H9 (cell line): ENCODE measurements at places on chromosomes 12 and 14.

GRCh38 chr14:77838831-77839511, 39.1 kb downstream of the ADCK1 start:
- DNase-seq = no peak

DNA sequence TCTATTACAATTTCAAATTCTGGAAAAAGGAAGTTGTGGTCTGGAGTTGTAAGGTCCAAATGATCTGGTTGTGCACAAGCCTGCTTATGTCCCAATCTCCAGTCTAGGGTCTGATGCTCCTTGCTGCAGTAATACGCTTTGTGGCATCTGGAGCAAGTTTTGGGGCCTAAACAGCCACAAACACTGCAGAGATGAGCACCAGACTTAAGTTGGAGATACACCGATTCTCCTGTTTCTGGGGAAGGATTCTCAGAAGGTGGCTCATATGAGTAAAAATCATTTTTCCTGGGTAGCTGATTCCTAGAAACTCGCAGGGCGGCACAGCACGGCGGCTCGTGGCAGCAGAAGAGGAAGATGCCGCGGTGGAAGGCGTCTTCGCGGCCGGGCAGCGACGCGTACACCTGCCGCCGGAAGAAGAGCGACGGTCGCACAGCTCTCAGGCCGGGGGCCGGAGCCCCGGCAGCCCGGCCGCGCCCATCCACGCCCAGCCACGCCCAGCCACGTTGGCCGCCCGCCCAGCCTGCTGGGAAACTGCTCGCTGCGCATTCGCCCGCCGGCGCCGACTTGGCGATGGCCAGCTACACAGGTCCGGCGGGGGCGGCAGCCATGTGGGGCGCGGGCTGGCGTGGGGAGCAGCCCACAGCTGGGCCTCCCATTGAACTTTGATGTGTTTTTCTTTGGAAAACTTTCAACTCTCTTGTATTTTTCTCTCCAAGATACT, 129.0 kb downstream of the ASCL4 start:
- peak; percentile 95 for DNase-seq

GRCh38 chr14:28877923-28878322, 111.3 kb downstream of the FOXG1 start:
- no peak for DNase-seq

GRCh38 chr12:57803319-57803893, 15.1 kb downstream of the AVIL start:
- peak; percentile 77 for DNase-seq

GRCh38 chr14:74574090-74574433, 38.0 kb downstream of the LTBP2 start:
- DNase-seq = no peak

DNA sequence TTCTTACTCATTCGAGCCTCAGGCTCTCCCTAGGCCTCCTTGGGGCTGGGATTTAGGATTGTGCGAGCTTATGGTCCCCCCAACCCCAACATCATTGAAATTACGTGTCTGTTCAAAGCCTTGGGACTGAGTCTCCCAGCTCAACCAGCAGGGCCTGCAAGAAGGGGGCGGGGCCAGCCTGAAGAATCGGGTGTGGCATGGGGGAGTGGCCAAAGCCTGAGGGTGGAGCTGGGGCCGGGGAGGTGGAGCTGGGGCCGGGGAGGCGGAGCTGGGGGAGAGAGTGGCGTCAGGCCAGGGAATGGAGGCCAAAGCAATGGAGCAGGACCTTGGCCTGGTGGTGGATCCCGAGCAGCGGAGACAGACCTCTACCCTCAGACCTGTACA, 24.3 kb upstream of the HSPB8 start:
- peak; percentile 97 for DNase-seq

DNA sequence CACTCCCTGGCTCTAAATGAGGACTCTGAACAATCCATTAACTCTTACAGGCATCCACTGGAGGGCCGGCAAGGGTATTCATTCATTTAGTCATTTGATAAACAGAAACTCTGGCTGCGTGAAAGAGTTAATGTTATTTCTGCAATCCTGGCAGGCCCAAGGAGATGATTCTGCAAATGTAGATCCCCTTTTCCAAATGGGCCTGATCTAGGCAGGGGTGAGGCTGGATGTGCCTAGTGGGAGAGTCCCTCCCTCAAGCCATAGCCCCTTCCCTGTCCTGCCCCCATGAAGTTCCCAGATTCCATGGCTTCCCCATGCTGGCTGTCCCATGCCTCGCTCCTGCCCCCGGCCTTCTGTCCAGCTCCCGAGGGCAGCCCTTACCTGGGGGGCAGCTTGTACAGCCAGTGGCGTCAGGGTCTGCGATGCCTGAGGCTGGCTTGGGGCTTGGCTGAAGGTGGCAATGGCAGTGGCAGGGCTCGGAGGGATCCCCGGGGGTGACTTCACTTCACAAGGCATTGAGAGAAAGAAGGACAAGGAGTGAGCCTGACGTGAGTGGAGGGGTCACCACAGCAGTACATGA, 18.4 kb downstream of the POU6F1 start:
- DNase-seq = no peak

- peak; percentile 75 for DNase-seq
Measured at GRCh38 chr12:80709811-80710726, 2.6 kb downstream of the MYF6 start.

DNA sequence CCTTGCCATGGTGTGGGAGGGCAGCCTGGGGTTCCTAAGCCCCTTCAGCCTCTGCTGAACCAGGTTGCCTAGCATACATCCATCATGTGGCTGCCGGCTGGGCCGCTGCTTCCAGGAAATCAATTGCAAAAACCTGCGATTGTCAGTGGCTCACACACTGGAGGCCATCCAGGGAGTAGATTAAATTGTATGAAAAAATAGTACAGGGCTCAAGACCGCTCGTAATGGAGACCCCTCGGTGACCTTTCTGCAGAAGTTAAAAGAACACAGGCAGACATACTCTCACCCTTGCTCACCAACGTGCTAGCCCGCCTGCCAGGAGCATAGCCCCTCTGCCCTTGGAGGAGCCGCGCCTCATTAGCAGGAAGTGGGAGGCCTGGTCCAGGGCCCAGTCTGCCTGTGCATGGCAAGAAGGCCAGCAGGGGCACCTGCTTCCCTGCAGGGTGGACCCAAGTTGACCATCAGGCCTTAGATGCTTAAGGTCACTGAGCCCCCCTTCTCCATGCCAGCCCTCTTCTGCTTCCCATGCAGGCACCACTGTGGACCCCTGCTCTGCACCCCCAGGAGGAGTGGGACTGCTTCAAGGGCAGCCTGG, 31.4 kb upstream of the CIPC start:
- no peak for DNase-seq

DNA sequence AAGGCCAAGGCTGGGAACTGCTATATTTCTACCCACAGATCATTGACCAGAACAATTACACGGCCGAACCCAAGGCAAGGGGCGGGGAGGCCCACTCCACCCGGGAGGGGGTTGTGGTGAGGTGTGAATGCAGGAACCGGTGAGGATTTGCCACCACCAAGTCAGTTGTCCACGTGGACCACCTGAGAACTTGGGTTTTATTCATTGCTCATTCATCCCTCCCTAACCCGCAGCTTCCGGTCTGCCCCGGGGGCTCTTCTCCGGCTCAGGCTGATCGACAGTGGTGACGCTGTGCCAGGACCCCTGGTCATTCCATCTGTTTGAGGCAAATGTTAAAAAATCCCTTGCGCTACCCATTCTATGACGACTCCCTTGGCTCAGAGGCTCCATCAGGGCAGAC, 127.7 kb upstream of the RTL1 start:
- DNase-seq = no peak

DNA sequence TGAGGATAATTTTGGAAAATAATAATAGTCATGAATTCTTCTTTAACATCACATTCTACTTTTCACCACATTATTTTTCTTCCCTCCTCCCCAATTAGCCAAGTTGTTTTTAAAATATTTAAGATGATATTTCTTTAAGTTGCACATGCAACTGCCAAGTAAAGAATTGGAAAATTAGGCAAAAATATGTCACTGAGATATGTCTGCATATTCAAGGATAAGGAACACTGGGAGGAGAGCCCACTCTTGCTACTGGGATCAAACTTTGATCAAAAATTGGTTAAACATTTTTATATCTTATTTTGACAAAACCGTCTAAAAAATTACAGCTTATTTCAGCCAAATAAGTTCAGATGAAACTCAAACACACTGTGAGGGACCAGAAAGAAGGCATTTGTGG, 231.2 kb upstream of the TMTC1 start:
- DNase-seq = no peak

DNA sequence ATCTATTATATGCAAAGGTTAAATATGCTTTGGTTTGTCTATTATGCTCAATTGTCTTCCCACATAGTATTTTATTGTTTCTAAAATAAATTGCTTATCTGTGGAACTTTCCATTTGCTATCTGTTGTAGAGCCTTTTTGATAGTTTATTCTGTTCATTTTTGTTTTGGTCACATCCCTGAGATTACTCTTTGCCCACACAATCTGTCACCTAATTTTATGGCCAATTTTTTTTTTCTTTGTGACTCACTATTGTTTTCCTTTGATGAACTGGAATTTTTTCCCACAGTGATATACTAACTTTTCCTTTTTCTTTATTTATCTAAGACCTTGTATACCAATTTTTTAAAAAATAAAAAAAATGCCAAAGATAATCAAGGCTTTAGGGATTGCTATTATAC, 61.1 kb downstream of the RASSF9 start:
- no peak for DNase-seq

GRCh38 chr12:45290216-45290605, 74.3 kb downstream of the ANO6 start:
- DNase-seq = no peak

- DNase-seq = no peak
Measured at GRCh38 chr14:105173901-105174894, 5.6 kb upstream of the JAG2 start.

DNA sequence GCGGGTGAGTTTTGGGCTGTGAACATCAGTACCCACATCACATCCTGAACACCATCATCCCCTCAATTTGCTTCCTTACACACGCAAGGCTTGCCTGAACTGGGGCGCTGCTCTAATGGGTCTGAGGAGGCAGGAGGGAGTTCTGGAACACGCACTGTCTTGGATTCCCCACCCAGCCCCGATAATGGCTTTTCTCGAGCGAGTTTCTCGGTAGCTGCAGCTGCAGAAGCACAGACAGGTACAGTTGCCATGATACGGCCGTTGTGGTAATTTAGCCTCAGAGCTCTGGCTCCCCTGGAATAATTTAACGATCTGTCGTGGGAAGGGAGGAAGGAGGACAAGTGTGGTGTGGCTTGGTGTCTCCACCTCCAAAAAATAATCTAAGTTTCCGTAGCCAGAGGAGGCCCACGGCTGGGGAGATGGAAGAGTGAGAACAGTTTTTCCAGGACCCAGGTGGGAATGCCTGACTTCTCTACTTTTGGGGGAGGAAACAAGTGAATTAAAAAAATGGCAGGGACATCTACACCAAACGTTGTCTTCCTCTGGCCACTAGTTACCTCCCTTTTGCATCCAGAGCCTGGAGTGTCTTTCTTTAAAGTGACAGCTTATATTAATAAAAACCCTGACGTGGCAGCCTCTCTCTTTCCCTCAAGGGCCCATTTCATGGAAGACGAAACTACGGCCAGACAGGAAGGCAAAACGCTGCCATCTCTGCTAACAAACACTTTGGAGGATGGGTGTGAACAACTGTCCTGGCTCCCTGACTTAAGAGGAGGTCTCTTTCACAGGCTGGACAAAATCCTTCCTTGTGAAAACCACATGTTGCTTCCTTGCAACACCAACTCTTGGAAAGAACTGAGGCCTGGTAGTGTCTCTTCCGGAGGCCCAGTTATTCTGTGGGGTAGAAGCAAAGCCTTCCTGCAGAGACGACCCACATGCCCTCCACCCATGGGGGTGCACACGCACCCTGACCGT, 84.8 kb downstream of the RBM19 start:
- DNase-seq = no peak

DNA sequence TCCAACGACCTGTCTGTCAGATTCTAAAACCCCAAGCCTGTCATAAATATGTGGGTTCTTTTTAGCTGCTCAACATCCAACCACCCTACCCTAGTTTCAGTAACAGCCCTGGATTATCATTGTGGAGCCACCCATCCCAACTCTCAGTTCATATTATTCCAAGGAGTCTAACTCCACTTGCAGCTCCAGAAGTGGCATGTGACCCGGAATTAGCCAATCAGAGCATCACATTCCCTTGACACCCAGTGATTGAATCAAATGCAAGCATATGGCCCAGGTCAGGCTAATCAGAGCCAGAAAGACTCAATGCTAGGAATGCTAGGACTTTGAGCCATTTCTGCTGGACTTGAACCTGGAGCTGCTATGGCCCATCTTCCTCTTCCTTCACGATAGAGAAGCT, 17.1 kb upstream of the HSP90B1 start:
- DNase-seq = no peak

GRCh38 chr12:103523771-103524170, 28.0 kb upstream of the C12orf42 start:
- DNase-seq = no peak

DNA sequence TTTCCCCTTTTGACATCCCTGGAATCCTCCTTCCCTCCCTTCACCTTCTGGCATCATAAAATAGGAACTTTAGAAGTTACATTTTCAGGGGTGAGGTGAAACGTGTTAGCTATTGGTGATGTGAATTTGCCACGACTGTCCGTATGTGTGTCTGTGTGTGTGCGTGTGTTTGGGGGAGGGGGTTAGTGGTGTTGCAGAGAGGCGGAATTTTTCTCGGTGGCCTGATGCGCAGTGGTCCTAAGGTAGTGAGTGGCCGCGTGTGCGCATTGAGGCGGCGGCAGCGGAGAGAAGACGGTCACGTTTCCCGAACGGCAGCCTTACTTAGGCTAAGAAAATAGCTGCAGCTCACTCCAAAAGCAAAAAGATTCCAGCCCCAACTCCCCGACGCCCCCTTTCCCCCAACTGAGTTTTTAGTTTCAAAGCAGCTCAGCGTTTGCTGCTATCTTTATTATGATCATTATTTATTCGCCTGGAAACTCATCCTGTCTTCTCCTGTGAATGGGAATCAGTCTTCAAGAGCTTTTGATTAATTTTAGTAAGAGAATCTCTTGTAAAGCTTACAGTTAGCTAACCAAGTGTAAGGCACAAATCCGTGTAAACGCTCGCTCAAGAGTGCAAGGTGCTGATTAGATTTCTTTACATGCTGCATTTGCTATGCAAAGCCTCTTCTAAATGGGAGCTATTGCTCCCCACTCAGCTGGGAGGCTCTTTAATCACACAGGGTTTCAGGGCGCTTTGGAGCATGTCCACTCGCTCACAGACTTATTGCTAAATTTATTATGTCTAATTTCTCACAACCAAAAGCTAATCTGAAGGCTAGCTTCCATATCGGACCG, 4.7 kb downstream of the FLRT2 start:
- peak; percentile 33 for DNase-seq

- DNase-seq = no peak
Measured at GRCh38 chr14:61638595-61639387, 56.5 kb upstream of the HIF1A start.

DNA sequence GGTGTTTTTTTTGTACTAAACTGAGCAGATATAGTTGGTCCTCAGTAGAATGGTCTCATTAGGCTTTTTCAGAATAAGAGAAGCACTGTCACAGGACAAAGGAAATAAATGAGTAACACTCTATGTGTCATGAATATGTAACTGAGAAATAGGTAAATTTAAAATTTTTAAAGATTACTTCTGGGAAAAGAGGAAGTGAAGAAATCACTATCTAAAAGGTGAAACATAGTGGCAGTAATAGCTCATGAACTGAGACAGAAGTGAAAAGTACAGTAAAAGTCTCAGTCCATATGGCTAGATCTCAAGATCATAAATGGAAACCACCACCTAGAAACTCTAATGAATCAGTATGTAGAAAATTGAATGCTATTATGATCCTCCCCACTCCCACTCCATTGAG, 89.3 kb upstream of the TTC7B start:
- no peak for DNase-seq

GRCh38 chr12:110217996-110218674, 62.9 kb upstream of the ATP2A2 start:
- no peak for DNase-seq

- no peak for DNase-seq
Measured at GRCh38 chr12:131507094-131507493, 203.8 kb upstream of the SFSWAP start.
